ENCODE measurements at places on chromosomes 16 and 17.

DNA sequence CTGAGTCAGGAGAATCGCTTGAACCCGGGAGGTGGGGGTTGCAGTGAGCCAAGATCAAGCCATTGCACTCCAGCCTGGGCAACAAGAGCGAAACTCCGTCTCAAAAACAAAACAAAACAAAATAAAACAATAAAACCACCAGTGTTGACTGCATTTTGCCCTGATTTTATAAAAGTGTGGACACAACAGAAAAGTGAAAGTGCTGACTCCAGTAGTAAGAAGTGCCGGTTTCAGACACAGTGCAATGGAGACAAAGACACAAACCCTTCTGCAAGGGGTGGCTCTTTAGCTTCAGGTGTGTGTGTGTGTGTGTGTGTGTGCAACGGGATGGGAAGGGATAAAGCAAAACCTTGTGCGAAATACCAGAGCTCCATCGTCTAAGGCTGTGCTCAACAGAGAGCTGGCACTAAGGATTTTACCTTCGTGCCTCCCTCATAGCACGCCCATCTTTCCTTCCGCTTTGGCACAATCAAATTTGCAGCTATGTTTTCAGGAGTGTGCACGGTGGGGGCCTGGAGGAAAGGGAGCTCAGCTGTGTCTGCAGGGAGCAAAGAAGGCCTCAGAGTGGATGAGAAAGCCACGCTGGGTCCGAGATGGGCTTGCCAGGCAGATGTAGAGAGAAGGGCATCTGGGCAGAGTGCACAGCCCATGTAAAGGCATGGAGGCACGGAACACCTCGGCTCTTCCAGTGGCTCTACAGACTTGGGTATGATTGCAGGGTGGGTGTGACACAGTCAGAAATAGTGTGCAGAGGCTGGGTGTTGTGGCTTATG is 15.5 kb downstream of the MXRA7 start:
- no peak for DNase-seq

GRCh38 chr17:17032131-17032692 is 10.0 kb upstream of the MPRIP start:
- DNase-seq = peak; percentile 46

- no peak for DNase-seq
Observed at GRCh38 chr16:87335625-87336433, 18.6 kb upstream of the C16orf95 start.

DNA sequence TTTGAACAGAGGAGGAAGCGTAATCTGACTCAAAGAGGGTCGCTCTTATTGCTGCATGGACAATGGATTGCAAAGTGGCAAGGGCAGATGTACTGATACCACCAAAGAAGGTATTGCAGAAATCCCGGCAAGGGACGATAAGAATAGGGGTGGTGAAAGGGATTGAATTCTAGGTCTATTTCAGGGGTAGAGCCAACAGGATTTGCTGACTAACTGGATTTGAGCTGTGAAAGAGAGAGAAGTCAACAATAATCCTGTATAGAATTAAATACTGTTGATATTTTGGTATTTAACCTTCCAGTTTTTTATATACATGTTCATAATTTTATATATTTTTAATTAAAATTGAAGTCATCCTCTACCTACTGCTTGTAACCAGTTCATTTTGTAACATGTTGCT is 19.4 kb upstream of the ABCA3 start:
- DNase-seq = no peak

DNA sequence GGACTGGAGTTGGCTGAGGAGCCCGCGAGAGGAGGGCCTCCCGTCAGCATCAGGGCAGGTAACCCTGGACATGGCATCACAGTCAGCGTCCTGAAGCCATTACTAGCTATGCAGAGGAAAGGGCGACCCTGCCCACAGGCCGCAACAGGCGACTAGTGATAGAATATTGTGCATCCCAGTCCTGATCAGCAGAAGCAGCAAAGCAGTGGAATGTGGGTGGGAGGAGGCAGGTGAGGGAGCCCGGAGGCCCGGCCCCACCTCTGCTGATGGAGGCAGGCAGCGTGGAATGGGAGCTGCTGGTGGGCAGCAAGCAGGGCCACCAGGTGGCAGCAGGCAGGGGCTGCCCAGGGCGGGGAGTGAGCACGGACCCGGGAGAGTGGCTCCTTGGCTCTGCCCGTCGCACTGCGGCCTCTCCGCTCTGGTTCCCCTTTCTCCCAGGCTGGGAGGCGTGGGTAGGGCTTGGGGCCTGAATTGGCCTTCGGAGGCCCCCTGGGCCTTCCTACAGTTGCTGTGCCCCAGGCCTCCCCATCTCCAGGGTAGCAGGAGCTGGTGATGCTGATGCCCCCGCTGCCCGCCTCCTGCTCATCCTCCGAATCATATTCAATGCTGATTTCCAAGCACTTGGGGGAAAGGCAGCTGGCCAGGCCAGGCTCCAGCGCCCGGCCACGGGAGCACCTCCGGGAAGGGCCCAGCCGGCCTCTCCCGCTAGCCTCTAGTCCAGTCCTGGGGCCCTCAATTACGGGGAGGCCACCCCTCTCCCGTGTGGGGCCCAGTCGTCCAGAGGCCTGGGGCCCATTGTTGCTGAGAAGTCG is 20.2 kb downstream of the TSPOAP1 start:
- no peak for DNase-seq

- no peak for DNase-seq
Observed at GRCh38 chr16:27534256-27534655, 15.5 kb downstream of the GTF3C1 start.

DNA sequence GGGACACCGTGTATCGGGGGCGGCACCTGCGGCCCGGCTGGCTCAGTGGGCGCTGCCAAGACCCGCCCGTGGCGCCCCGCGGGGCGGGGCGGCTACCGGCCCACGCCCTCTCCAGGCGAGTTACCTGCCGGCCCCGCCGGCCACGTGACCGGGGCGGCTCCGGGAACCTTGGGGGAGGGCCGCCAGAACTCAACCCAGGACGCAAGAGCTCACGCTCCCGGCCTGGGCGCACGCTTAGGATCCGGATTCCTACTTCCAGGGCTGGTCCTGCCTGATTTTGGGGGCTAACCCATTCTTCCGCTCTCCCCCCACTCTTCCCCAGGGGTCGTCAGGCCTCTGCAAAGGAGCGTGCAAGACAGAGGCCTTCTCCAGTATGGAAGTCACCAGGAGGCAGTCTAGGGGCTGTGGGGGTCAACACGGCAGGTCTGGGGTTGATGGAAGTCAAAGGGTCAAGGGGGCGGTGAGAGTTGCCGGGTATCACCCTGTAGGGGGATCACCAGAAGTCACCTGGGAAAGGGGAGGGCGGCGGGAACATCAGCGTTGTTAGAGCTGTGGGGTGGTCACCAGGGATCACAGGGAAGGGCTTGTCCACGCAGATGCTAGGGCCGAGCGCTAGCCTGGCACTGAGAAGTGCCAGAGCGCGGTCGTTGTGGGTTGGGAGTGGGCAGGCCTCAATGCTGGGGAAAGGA is 354 bp upstream of the ESRP2 start:
- no peak for DNase-seq

GRCh38 chr17:19384723-19385391 is 2.1 kb downstream of the MFAP4 start:
- peak; percentile 59 for DNase-seq

GRCh38 chr17:51630101-51630671 is 369.8 kb downstream of the UTP18 start:
- no peak for DNase-seq

DNA sequence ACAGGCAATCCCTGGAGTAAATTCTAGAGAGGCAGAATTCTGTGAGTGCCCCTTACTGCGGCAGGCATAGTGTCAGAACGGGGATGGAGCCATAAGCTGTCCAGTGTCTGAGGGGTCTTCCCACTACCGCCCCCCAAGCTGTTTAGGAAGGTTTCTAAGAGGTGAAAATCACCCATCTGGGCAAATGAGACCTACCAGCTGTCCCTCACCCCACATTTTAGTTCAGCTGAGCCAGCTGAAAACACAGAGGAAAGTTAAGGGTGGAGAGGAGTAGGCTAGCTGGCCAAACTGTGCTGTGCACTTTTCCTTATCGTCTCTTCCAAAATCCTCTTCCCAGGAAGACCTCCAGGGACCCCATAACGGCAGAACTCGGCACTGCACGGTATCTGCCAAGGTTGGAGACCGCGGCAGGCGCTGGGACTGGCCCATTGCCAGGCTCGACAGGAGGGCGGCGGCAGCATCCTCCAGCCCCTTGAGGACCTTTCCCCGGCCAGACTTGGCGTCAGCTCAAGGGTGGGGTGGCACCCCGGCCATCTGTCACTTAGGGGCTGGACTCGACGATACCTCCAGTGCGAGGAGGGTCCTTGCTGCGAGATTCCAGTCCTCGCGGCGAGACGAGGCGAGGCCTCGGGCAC is 955 bp downstream of the ACLY start:
- DNase-seq = no peak

DNA sequence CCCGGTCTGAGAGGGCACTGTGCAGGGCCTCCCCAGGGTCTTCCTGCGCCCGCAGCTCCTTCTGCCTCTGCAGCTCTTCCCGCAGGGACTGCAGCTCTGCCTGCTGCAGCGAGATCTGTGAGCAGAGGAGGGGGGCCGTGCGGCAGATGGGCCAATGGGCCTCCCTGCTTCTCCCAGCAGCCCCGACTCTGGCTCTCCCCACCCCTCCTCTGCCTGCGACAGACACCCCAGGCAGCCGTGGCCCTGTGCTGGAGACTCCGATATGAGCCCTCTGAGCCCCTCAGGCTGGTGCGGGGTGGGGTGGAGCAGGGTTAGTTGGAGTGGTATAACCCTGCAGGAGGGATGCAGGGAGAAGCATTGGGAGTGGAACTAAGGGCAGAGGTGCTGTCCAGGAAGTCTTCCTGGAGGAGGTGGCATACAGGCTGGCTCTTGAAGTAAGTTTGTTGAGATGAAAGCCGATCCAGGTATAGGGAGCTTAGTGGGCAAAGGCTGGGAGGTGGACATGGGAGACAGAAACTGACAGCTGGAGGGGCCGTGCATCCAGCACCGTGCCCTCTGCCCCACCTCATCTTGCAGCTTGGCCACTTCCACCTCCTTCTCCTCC is 5.0 kb downstream of the THOC6 start:
- DNase-seq = no peak

DNA sequence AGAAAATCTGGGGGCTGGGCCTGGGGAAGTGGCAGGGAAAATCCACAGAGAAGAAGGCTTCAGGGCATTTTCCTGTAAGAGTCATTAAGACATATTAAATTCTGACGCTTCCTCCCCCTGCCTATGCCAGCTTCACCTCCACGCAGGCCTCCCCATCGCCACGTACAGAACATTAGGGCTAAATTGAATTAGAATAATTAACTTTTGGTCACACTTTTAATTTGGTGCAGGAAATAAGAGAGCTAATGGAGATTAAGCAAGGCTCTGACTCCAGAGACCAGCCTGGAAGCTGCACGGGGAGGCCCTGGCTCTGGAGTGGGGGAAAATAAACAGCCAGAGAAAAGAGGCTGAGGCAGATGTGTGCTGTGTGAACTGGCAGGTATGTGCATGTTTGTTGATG is 148.0 kb downstream of the CCT6B start:
- DNase-seq = no peak

DNA sequence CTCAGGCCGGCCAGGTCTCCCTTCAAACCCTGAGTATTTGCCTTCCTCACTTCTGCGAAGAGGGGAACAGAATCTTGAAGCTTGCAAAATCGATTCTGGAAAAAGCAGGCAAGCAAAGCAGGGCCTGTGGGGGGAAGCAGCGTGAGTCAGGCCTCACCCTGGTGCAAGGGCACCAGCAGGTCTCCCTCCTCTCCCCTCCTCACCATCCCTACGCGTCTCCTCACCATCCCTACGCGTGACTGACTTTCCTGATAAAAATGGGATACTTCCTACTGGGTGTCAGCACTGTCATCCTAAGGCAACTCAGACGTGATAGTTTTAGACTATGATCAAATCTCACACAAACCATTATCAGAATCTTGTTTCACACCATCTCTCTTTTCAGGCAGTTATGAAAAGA is 12.1 kb downstream of the CMTM3 start:
- DNase-seq = no peak

DNA sequence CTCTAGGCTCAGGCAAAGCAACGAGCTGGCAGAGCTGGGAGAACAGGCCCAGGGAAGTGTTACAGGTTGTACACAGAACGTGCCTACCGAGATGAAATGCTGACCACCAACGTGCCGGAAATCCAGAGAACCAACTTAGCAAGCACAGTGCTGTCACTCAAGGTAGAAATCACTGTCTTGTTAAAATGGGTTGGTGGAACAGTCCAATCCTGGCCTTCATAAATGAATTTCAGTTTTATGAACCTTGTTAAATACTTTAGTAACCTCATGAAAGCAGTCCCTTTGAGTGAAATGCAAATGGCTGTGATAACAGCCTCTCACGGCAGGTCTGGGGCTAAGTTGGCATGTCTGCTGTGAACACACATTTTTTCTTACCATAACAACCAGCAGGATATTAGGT is 29.0 kb downstream of the ETV4 start:
- DNase-seq = no peak

DNA sequence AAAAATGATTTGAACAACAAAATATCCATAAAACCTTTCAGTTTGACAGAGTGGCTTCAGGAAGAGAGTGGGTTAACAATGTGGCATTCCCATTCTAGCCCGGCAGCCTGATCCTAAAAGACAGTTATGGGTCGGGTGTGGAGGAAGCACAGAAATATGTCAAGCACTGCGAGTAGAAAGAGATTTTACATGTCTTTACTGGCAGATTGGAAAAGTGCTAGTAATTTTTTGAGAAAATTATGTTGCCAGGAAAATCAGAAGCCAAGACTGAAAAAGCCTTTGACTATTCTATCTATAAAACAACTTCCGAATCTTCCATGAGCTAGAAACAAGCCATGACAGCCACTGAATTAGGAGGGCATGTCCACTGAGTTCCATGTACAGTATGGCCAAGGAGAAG is 5.8 kb downstream of the CCL2 start:
- DNase-seq = no peak

- no peak for DNase-seq
Observed at GRCh38 chr16:82891918-82892317, 265.1 kb downstream of the CDH13 start.

GRCh38 chr17:72634621-72635020 is 457.9 kb downstream of the SLC39A11 start:
- DNase-seq = no peak

DNA sequence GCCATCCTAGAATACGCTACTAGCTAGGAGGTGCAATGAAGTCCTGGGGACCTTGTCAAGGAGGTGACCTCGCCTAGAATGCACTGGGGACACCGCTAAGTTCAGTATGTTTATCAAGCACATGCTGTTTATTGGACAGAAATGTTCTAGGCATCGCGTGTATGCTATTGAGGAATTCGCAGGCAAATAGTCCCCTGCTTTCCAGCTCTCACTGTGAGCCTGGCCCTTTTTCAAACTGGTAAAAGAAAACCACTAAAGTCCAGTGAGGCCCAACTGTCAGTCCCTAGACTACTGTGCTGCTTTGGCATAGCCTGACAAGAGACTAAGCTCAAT is 1.2 kb upstream of the FAM222B start:
- no peak for DNase-seq

GRCh38 chr17:28541439-28541838 is 11.0 kb downstream of the UNC119 start:
- no peak for DNase-seq

GRCh38 chr16:8183176-8184099 is 406.9 kb downstream of the TMEM114 start:
- no peak for DNase-seq

- DNase-seq = no peak
Observed at GRCh38 chr17:65662196-65662595, 100.7 kb upstream of the AXIN2 start.

GRCh38 chr17:78883089-78883532 is 19.9 kb downstream of the CEP295NL start:
- DNase-seq = peak; percentile 57

- no peak for DNase-seq
Observed at GRCh38 chr16:48049847-48050246, 105.9 kb downstream of the ABCC12 start.

- DNase-seq = no peak
Observed at GRCh38 chr16:50696575-50697420, 3.4 kb downstream of the NOD2 start.

- DNase-seq = no peak
Observed at GRCh38 chr17:47413872-47414271, 90.1 kb downstream of the EFCAB13 start.

All from substantia nigra (tissue), 51 donors.